CD4-positive, alpha-beta memory T cell (primary cell): ENCODE measurements at places on chromosomes 3 and 15.

GRCh38 chr3:59576606-59577005 is 526.8 kb upstream of the CFAP20DC start:
- DNase-seq = no peak

- DNase-seq = no peak
These were observed 18.1 kb upstream of the CCR9 start for GRCh38 chr3:45868213-45868612.

DNA sequence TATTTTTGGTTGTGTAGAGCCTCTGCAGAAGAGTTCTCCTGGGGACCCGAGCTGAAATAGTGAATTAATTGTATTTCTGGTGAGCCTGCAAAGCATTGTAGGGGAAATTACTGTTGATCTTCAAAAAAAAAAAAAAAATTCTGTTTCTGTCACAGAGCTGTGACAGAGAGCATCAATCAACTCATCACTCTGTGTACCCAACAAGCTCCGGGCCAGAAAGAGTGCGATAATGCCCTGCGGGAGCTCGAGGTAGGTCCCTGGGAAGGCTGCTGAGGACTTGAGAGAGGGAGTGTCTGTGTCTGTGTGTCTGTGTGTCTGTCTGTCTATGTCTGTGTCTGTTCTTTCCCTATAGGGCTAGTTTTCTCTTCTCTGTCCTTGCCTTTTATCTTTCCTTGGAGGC is 294.4 kb upstream of the TPM1 start:
- DNase-seq = no peak

- DNase-seq = no peak
These were observed 62.9 kb upstream of the PTX3 start for GRCh38 chr3:157373783-157374182.
